GM23248 (cell line): ENCODE measurements at places on chromosomes 2 and 18. TPM values are rescaled to one million over a fixed set of nuclear protein-coding genes. Genes with fewer than 3 reads are reported as not detected.

- H3K27ac ChIP-seq, result no peak overlapping the region
- no peaks in the 10 kb centered on the region for H3K27me3 ChIP-seq
- DNase-seq, result no peak
- no peaks in the 10 kb centered on the region for H3K36me3 ChIP-seq
Measured at GRCh38 chr2:220880623-220881596, 691.2 kb downstream of the EPHA4 start.

- H3K27ac ChIP-seq, result no peak overlapping the region
- H3K4me1 ChIP-seq, result no peaks in the 10 kb centered on the region
- no peak overlapping the region for H3K4me3 ChIP-seq
- DNase-seq, result no peak
Measured at GRCh38 chr2:44736270-44736942, 205.1 kb upstream of the SIX3 start.

- no peak overlapping the region for H3K27ac ChIP-seq
- no peaks in the 10 kb centered on the region for H3K27me3 ChIP-seq
- DNase-seq, result no peak
Measured at GRCh38 chr2:62536873-62537547, 31.0 kb upstream of the TMEM17 start.

GRCh38 chr2:34104601-34105000, 505.5 kb upstream of the FAM98A start:
- peak overlapping the region; percentile 34 for H3K4me3 ChIP-seq
- peak overlapping the region; percentile 68 for H3K27ac ChIP-seq
- peak; percentile 59 for DNase-seq

NT5DC4 gene
- polyA plus RNA-seq, result not detected in 2 replicates

DNA sequence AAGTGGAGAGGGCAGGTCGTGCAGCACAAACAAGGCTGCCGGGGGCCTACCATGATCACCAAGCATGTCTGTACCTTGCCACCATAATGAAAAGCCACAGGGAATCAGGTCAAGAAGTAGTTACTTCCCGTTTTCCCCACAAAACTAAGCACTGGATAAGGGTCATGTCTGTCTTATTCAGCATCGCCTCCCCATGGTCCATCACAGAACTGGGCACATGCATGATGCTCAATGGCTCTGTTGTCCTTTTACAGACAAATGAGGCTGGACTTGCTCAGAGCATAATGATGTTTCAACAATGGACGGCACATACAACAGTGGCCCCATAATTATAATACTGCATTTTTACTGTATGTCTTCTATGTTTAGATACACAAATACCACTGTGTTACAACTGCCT, 27.5 kb downstream of the REEP1 start:
- DNase-seq, result no peak
- peaks cover 42% of the 10 kb centered on the region; the same call in 1 of the 2 replicates for H3K27me3 ChIP-seq
- no peaks in the 10 kb centered on the region for H3K36me3 ChIP-seq
- H3K4me3 ChIP-seq, result no peak overlapping the region
- no peaks in the 10 kb centered on the region for H3K4me1 ChIP-seq

DNA sequence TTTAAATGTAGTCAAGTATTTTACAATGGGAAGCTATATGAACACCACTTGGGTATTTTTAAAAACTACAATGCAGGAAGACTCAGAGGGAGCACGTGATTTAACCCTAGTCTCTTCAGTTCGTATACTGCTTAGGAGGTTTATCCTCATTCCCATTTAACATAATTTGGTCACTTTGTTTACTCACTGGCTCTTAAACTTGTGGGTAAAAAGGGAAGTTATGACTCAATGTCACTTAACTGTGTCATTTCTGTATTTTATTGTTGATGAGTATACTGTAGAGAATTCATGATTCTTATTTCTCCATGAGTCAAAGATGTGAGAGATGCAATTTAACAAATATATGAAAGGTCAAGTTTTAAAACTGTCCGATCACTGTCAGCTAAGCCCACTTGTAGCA, 48.2 kb downstream of the SLC66A3 start:
- peak overlapping the region; percentile 28; the same call in 1 of the 2 replicates for H3K4me3 ChIP-seq
- peak overlapping the region; percentile 51 for H3K27ac ChIP-seq
- peak; percentile 87 for DNase-seq
- peaks cover 20% of the 10 kb centered on the region for H3K4me1 ChIP-seq

SEPTIN10 gene
- 142 and 144 TPM in 2 replicates for polyA plus RNA-seq

SLC16A14 gene
- not detected in 2 replicates for polyA plus RNA-seq

IL37 gene
- polyA plus RNA-seq, result not detected in 2 replicates

DNA sequence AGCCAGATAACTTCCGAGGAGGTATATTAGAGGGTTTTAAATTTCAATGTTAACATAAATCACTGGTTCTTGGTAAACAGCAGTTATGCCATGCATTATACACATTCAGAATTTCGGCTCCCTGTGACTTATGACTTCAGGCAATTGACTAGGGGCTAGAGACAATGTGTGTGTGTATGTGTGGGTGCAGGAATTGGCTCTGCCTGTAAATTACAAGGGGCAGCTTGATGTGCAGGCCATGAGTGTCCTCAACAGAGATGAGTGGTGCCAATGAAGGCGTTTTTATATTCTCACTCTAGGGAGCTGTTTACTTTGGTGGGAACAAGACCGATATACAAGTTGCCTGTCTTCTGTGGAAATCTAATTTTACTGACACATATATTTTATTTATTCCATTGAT, 161.6 kb downstream of the CSRNP3 start:
- H3K27me3 ChIP-seq, result no peaks in the 10 kb centered on the region
- H3K4me1 ChIP-seq, result no peaks in the 10 kb centered on the region
- no peak overlapping the region for H3K4me3 ChIP-seq
- no peak for DNase-seq

- no peaks in the 10 kb centered on the region for H3K4me1 ChIP-seq
- H3K27me3 ChIP-seq, result no peaks in the 10 kb centered on the region
- no peak overlapping the region for H3K27ac ChIP-seq
- no peak overlapping the region for H3K4me3 ChIP-seq
- no peak for DNase-seq
Measured at GRCh38 chr2:1663621-1664020, 80.7 kb downstream of the PXDN start.

GRCh38 chr2:76752506-76752905, 769.7 kb downstream of the LRRTM4 start:
- no peak overlapping the region for H3K4me3 ChIP-seq
- no peak overlapping the region for H3K27ac ChIP-seq
- H3K4me1 ChIP-seq, result no peaks in the 10 kb centered on the region
- no peak for DNase-seq
- H3K27me3 ChIP-seq, result no peaks in the 10 kb centered on the region

ANKRD23 gene
- 0.95 and 1.4 TPM in 2 replicates for polyA plus RNA-seq
